Islet precursor cell (in vitro differentiated cells): ENCODE measurements at places on chromosomes 12 and 14.
A peak's percentile ranks its signal among the peaks of the same experiment; 100 is the strongest.

DNA sequence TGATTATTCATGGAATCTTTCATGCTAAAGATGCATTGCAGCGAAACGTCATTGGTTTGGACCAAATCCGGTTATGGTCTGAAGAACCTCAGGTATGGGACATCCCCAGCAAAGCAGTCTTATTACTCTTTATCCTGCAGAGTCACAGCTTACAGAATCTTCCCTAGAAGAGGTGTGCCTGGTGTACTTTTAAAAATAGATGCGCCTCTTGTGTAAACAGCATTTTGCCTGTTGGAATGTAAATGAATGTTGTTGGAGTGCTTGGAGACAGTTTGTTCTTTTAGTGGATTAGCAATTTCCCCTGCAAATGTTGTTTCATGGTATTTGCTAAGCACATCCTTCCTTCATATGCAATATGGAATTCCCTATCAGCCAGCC is 242.5 kb downstream of the ZFP36L1 start:
- no peak for DNase-seq

GRCh38 chr12:12474471-12474928 is 88.2 kb downstream of the DUSP16 start:
- no peak for DNase-seq

- DNase-seq, result no peak
These were observed 241.0 kb upstream of the ATP2B1 start for GRCh38 chr12:89949457-89950195.

DNA sequence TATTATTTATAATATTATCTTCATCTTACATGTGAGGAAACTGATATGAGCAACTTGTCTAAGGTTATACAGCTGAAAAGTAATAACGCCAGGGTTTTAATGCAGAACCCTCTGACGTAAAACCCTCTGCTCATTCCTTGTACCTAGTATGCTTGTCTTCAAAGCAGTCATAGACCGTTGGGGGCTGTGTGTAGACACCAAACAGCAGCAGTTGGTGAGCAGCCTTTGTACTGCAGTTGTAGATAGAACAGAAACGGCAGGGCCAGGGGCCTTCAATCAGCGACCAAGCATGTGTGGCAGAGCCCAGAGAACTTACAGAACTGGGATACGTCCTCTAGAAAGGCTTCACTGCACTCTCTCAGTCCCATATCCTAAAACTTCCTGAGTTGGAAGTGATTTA is 28.1 kb downstream of the EVL start:
- peak; percentile 24 for DNase-seq

- no peak for DNase-seq
These were observed 26.1 kb upstream of the PTHLH start for GRCh38 chr12:27998658-27999057.

DNA sequence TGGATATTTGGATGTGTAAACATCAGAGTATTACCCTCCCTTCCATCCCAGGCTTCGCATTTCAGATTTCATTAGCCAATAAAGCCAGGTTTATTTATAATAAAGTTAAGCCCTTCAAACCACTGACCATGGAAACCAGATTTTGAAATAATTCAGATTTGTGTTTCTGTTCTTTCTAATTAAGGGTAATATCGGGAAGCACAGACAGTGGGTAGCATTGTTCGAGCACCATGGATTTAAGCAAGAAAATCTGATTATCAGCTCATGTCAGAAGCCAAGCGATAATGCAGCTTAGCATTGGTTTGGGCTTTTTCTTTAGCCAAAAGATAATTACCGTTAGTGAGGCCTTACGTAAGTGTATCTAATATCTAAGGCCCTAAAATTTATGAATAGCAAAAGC is 116.1 kb downstream of the C12orf42 start:
- no peak for DNase-seq

DNA sequence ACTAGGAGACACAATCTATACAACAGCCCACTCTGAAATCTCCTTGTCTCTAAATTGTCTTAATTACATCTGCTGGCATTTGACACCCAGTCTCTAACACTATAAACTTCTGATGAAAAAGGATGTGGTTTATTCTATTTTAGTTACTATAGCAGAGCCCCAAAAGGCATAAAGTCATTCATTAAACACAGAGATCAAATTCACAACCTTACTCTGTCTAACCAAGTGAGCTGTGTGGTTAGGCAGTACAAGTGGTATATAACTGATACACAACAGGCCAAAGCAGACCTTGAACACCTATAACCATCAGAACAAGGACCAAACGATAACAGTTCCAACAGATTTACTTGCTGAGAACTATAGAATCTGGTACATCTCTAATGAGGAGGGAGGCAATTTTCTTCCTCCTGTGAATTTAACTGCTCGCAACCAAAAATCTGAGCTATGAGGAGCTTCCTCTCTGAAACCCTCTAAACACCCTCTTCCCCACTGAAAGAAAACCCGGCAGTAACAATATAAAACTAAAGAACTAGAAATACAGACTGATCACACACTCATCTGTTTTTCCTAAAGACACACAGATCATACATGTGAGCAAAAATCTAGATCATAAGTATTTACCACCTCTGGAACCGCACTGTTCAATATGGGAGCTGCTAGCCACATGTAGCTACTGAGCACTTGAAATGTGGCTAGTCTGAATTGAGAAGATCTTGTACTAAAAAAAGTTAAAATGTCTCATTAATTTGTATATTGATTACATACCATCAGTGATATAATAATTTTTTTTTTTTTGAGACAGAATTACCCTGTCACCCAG is 17.7 kb downstream of the SPPL3 start:
- DNase-seq, result no peak

- DNase-seq, result no peak
These were observed 427.2 kb downstream of the TRHDE start for GRCh38 chr12:72699362-72699761.

GRCh38 chr12:47807338-47807737 is 12.4 kb downstream of the HDAC7 start:
- DNase-seq, result no peak

DNA sequence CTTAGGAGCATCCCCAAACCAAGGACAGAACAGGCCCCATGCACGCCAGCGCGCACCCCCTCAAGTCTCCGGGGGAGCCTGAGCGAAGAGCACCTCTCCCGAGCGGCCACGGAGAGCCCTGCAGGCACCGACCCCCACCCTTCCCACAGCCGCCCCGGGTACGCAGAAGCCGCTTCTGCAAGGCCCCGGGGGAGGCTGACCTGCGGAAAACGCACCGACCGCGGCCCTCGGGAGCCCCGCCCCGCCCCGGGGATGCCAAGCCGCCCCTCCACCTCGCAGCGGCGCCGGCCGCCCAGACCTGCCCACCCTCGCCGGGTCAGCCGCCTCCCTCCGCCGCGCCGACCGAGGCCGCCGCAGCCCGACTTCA is 385 bp downstream of the CAPRIN2 start:
- DNase-seq, result no peak

GRCh38 chr12:58034311-58034710 is 92.9 kb downstream of the ATP23 start:
- DNase-seq, result no peak

DNA sequence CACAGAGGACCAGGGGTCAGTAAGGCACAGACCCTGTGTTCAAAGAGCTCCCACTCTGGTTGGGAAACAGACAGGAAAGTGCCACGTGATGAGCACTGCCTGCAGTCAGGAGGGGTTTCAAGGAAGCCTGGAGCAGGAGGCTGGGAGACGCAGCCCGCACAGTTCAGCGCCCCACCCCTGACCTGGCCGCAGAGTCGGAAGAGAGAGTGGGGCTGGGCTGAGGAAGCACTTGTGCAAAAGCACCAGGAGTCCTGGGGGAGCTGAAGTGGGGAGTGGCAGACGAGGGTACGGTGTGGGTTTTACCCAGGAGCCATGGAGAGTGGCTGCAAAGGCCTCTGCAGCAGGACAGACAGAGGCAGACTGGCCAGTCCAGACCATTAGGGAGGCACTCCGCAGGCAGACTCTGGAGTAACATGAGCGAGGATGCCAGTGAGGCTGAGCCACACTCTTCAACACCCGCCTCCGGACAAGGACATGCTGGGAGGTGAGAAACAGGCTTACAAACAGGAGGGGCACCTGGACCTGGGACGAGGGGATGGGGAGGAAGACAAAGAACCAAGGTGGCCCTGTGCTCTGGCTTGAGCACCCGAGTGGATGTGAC is 85.7 kb upstream of the GPR68 start:
- no peak for DNase-seq

- no peak for DNase-seq
These were observed 14.8 kb downstream of the MED13L start for GRCh38 chr12:116262741-116263140.

- no peak for DNase-seq
These were observed 30.9 kb downstream of the SLC2A3 start for GRCh38 chr12:7905071-7905470.

- no peak for DNase-seq
These were observed 45.2 kb upstream of the APPL2 start for GRCh38 chr12:105280966-105281693.

GRCh38 chr12:15632708-15633107 is 156.5 kb downstream of the EPS8 start:
- DNase-seq, result no peak

GRCh38 chr12:43131301-43131700 is 420.7 kb downstream of the ADAMTS20 start:
- peak; percentile 75 for DNase-seq
